ENCODE measurements at places on chromosomes 5 and 9.

GRCh38 chr5:136033848-136034247 is 5.1 kb downstream of the TGFBI start:
- DNase-seq = no peak

DNA sequence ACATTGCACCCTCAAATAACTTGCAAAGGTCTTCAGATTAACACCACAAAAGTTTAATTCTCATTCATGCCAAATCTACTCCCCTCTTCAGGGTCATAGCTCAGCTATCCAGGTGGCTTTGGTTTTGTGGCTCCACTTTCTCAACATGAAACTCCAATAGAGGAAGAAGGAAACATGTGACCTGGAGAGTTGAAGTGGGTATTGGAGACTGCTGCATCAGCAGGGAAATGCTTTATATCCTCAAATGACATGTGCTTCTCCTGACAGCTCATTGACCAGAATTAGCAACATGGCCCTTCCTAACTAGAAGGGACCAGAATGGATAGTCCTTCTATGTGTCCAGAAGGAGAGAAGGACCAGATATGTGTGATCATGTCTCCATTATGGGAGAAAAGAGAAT is 73.6 kb downstream of the TLR4 start:
- DNase-seq = no peak

DNA sequence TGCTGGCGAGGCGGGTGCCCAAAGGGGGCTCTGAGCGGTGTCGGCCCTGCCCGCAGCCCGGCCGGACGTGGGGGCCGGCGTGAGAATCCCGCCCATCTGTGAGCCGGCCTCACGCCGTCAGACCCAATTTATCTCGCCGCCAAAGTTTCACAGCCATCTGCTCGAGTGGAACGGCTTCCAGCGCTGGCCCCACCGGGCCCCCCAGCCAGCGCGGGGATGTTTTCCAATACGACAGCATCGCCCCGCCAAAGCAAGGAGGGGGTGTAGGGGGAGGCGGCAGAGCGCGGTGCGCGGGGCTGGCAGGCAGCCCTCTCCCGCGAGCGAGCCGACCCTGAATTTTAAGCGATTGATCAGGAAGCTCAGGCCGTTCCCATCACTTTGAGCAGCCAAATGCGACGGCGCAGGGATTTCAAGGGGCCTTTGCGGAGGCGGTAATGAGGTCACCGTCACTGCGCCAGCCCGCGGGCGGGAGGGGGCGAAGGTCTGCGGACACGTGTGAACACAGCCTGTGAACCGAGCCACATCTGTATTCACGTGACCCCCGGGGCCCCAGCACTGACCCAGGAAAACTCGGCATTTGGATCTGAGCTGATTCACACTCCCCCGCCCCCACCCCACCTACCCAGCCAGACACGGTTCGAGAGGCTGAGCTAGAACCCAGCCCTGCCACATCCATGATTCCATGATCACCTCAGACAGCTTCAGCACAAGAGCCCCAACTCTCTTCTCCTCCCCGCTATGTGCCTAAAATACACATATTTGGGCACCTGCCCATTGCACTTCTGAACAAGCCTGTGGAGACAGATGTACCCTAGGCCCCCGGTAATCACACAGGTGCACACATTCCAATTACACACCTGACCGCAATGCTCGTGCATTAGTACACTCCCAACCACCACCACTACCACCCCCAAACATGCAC is 47.8 kb upstream of the PSD2 start:
- DNase-seq = peak; percentile 48

DNA sequence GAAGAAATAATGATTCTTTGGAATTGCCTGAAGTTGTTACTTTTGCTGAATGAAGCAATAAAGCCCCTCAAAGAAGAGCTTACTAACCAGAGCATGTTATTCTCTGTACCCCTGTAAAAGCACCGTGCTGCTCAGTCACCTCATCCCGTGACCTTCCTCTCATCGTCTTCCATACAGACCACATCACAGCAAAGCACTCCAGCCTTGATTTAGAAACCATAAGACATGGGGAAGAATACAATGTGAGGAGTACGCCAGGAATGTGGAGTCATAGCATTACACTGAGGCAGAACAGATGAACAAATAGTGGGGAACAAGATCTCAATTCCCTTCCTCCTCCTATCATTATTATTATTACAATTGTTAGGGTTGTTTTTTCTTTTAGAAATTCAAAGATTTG is 49.1 kb downstream of the ERAP1 start:
- DNase-seq = no peak
